ENCODE measurements at places on chromosomes 5 and 9.

DNA sequence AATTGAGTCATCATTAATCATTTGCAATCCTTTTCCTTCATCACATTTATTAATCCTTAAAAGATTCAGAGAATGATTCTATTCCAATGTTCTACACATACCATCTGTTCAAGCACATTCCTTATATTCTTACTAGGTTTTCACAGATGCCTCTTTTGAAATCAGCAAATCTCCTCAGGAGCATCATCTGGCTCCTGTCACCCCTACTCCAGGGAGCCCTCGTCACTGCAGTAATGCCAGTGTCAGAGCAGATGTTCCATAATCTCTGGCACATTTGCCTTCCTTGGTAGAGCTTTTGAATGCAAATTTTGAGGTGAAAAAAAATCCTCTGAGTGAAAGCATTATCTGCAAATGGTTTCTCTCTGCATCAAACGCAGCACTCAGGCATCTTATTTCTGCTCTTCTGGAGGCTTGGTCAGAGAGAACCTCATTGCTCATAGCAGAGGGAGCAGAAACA lies 7.6 kb upstream of the KCNV2 start:
- DNase-seq: no peak

- DNase-seq: no peak
Observed at GRCh38 chr5:59264013-59264412, 629.5 kb downstream of the PDE4D start.

DNA sequence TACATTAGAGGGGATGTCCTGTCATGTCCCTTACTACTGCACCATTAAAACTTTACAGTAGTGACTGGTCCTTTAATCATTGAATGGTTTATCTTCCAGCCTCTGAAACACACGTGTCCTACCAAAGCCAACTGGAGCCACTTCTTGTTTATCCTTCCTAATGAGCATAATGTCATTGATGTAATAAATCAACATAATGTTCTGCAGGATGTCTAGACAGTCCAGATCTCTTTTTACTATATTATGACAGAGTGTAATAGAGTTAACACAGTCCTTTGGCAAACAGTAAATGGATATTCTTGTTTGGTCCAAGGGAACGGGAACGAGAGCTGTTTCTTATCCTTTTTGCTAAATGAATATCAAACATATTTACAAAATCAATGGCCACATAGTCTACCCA lies 88.1 kb upstream of the PTPRD start:
- no peak for DNase-seq

- no peak for DNase-seq
Observed at GRCh38 chr5:58985759-58986158, 402.9 kb downstream of the RAB3C start.

GRCh38 chr5:131773805-131774204 lies 23.0 kb downstream of the FNIP1 start:
- no peak for DNase-seq

- no peak for DNase-seq
Observed at GRCh38 chr5:33261305-33261704, 179.5 kb upstream of the TARS1 start.

DNA sequence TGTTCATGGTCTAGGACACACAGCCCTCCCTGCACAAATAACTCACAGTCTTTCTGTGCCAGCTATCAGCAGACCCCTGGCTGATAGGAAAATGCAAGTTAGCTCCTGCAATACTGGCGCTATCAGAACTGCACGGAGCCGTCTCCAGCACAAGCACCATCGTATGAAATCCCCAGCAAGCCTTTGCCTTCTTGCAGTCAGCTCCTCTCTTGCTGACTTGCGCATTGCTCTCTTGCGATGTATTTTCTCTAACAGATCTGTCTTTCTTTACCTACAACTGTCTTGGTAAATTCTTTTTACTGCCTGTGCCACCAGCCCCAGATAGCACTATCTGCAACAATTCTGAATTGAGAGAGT lies 25.1 kb upstream of the UGCG start:
- DNase-seq: no peak

DNA sequence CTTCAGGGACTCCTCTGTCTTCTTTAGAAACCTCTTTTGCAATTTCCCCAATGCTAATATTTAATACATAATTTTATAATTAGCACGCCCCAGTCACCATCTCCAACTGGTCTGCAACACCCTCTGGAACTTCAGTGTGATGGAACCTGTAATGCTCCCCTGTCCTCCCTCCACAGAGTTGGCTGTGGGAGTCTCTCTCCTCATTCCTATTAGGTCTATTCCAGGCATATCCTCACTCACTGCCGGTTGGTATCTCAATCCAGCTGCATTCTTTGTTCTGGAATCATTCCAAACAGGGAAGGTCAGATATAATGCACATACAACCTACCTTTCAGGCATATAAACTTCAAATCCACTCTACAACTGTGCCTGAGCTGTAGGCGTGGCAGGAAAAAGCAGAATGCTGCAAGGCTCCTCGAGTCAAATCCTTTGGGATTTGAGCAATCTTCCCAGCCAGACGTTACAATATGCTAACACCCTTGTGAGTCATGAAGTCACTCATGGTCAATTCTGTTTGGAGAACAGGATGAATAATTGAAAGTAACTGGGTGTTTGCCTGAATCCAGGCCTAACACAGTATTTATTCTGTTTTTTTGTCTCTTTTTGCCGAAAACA lies 293.8 kb downstream of the CWC27 start:
- no peak for DNase-seq

DNA sequence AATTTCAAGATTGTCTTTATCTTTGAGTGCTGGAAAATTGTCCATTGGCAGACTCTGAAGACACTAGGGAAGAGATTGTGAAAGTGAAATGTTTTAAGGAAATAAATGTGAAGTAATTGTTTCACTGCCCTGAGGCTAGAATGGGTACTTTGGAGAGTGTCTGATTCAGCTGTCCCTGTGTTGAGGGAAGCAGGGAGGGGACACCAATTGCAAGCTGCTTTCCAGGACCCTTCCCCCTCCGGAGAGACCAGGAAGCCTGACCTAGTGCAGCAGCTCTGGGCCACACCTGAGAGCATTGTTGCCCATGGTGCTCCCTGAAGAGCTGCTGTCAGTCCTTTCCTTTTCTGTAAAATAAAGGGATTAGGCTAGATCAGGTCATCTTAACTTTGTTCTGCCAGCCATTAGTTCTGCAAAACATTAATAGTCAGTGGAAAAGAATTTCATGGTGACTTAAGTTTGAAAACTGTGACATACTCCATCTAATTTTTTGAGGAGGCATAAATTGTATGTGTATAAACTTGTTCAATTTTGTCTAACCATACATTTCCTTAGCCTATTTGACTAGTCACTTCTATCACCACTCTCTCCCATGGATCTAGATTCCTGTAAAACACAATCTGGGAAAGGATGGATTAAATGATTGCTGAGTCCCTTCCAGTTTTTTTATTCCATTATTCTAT lies 18.8 kb downstream of the MAP1B start:
- DNase-seq: no peak

DNA sequence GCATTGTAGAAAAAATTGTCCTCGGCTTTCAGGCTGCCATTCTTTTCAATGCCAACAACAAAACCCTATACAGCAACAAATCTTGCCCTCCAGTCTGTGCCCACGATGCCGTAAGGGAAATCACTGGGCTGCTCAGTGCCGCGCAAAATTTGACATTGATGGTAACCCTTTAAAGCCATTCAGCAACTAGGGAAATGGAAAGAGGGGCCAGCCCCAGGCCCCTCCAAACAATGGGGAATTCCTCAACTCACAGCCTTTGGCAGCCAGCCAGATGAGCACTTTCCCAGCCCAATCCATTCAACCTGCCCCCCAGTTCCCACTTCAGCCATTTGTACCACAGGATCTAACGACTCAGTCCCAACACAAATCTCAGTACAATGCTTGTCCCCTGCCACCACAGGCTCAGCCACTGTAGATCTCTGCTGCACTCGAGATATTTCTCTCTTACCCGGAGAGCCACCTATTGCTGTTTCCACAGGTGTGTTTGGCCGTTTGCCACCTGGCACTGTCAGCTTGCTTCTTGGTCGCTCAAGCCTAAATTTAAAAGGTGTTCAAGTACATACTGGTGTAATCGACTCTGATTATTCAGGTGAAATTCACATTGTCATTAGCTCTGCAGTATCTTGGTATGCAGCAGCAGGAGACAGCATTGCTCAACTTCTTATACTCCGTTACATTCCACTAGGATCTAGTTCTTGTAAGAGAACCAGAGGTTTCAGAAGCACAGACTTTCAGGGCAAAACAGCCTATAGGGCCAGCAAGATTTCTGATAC lies 103.3 kb downstream of the SYK start:
- no peak for DNase-seq

- DNase-seq: no peak
Observed at GRCh38 chr5:60668686-60669304, 31.2 kb downstream of the DEPDC1B start.

GRCh38 chr9:93509084-93509483 lies 55.7 kb upstream of the FAM120AOS start:
- DNase-seq: no peak

GRCh38 chr5:103263054-103263453 lies 4.5 kb downstream of the MACIR start:
- DNase-seq: no peak

DNA sequence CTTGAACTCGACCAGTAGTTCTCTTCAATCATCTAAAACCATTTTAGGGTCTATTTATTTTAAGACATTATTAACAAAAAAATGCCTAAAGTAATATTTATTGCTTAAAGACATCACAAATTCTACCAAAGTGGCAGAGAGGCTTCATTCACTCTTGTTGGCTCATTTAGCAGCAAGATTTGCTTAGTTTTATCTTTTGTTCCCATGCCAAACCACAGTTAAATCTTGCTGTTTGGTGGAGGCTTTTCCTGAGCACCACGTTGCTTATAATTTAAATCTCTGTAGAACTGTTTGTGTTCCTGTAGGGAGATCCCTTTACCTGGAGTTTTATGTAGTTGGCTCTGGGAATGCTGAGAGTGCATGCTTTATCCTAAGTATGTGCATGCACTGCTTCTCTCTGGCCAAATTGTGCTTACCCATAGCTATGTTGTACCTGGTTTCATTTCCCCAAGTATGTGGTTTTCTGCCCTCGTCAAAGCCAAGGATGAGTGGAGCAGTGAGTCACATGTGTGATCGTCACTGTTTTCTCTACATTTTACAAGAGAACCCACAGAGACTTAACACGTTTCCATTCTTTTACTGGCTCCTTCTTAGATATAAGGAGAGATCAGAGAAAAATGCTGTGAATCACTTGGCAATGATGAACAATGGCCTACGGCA lies 42.1 kb upstream of the MAST4 start:
- DNase-seq: no peak

- DNase-seq: no peak
Observed at GRCh38 chr5:133372293-133372937, 239.9 kb downstream of the FSTL4 start.

DNA sequence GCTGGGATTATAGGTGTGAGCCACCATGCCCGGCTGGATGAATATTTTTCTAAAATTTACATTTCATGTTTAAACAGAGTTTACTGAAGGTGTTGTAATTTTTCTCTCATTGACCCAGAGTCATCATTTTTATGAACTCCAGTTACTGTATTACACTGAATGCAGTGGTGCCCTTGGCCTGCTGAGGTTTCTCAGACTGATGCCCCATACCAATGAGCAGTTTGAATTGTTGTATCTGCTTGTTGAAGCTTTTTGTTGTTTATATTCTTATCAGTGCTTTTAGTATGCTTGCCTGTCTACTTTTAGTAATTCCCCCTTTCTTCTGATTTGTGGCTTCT lies 29.9 kb downstream of the NFX1 start:
- DNase-seq: no peak

DNA sequence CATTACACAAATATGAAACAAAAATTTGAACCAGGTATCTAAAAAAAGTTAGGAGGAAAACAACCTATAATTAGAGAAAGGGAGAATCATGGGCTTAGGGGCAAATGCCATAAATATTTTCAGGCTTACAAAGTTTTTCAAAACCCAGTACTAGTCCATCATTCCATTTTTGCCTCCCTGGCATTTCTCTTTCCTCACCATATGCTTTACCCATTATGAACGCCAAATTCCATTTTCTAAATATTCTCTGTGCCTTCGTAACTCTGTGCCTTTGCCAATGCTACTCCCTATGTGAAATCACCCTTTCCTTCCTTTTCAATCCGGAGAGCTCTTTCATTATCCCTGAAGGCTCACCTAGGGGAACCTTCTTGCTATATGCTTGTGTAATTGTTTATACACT lies 434.1 kb downstream of the ZSWIM6 start:
- no peak for DNase-seq

GRCh38 chr5:180602481-180603075 lies 11.3 kb upstream of the SCGB3A1 start:
- peak; percentile 18 for DNase-seq

GRCh38 chr5:35852084-35852734 lies 4.5 kb upstream of the IL7R start:
- no peak for DNase-seq

- no peak for DNase-seq
Observed at GRCh38 chr5:123285122-123286023, 137.8 kb downstream of the CEP120 start.

GRCh38 chr5:135032999-135033861 lies 798 bp downstream of the PITX1 start:
- DNase-seq: no peak

- no peak for DNase-seq
Observed at GRCh38 chr5:143316844-143317631, 86.4 kb downstream of the NR3C1 start.

DNA sequence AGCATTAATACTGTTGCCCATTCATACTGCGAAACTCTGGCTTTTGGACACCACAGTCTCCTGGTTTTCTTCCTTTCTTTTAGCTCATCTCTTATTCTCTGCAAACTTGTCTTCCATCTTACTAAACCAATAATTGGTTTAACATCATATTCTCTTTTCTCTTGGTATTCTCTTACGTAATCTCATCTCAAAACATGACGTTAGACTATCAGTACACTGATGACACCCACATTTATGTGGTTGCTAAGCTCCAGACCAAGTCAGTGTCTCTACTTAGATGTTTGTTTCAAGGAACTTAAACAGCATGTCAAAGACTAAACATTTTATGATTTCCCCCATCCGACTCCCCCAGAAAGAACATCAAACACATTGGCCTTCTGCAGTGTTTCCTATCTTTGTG lies 2.1 kb downstream of the PRRC1 start:
- no peak for DNase-seq

- no peak for DNase-seq
Observed at GRCh38 chr5:110702300-110702699, 24.2 kb downstream of the TMEM232 start.

DNA sequence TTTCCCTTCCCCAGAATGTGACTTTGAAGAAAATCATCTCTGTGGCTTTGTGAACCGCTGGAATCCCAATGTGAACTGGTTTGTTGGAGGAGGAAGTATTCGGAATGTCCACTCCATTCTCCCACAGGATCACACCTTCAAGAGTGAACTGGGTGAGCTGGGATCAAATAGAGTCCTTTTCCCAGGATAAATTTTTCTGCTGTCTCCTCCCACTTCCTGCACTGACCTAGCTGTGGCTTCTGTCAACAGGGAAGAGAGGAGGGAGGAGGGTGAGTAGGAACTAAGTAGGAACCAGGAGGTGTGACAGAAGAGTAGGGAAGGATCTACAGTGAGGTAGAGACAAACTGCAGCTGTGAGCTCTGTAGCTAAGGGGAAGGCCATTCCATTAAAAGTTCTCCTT lies 69.3 kb downstream of the MAMDC2 start:
- DNase-seq: no peak

GRCh38 chr5:42483472-42484154 lies 60.4 kb downstream of the GHR start:
- no peak for DNase-seq

- no peak for DNase-seq
Observed at GRCh38 chr5:83946516-83946915, 225.9 kb upstream of the HAPLN1 start.

- no peak for DNase-seq
Observed at GRCh38 chr5:163807781-163808180, 302.4 kb downstream of the MAT2B start.

GRCh38 chr5:57456531-57457135 lies 26.0 kb downstream of the ACTBL2 start:
- DNase-seq: no peak
